ENCODE measurements at places on chromosomes 1 and 21.

DNA sequence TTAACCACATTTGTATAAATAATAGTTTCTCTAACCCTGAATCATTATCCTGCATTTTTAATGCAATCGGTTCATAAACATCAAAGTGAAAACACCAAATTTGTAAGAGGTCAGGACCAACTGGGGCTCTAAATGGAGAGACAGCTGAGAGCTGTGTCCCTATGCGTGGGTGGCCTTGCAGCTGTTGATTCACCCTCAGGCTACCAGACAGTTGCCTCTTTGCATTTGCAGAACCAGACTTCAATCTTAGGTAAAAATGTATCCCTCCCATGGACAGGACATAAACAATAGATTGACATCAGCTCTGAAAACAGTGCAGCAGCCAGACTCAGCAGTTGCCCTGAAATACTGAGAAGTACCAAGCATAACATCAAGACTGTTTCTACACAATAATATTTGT is 8.8 kb upstream of the TGFB2 start:
- DNase-seq: no peak

- no peak for DNase-seq
Observed at GRCh38 chr1:86915737-86916235, 1.4 kb downstream of the HS2ST1 start.

GRCh38 chr1:239718571-239718970 is 332.2 kb downstream of the CHRM3 start:
- DNase-seq: no peak

DNA sequence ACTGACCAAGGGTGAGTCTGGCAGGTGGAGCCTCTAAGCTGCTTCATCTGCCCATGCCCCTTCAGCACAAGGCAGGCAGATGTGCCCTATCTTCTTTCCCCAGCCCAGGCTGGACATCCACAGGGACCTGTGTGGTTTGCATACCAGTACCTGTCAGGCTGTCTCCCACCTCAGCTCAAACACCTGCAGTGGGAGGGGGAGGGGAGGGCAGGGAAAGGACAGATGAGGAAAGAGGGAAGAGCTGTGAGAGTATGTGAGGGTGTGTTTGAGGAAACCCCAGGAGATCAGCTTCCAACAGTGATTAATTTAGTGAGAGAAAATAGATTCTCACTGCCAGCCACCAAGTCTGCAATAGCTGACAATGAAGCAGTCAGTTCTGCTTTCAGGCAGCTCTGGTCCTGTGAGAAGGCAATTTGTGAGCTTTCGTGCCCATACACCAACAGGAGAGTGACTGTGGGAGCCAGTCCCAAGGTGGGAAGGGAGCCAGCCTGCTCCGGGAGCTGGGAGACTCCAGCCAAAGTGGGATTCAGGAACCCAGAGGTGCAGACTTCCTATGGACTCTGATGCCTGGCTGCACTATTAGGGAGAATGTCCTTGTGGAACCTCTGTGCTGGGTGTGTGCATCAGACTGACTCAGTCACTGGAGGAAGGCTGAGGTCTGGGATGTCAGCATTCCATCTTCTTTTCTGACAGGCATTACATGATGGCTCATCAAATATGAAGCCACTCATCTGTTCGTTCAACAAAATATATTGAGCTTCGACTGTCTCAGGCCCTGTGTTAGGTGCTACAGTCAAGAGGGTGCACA is 59.7 kb downstream of the TNR start:
- DNase-seq: no peak

DNA sequence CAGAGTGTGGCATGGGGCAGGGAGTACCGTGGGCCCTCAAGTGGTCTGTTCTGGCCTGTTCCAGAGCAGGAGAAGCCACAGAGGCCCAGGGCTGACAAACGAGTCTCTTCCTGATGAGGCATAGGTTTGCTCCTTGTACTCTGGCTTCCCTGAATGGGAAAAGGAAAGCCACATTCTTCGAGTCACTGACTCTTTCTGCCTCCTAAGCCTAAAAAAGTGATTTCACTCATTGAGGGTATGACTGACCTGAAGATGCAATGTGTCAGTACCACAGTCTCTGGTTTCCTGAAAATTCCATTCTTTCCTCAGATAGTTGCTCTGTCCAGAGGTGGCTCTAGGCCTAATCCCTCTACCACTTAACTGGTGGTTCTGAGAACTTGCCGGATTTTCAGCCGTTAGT is 92.3 kb downstream of the KCNN3 start:
- DNase-seq: no peak

Measured in fibroblast of the aortic adventitia (primary cell).